T-helper 17 cell (primary cell): ENCODE measurements at places on chromosomes 7 and 10. TPM values are rescaled to one million over a fixed set of nuclear protein-coding genes. Genes with fewer than 3 reads are reported as not detected.

DNA sequence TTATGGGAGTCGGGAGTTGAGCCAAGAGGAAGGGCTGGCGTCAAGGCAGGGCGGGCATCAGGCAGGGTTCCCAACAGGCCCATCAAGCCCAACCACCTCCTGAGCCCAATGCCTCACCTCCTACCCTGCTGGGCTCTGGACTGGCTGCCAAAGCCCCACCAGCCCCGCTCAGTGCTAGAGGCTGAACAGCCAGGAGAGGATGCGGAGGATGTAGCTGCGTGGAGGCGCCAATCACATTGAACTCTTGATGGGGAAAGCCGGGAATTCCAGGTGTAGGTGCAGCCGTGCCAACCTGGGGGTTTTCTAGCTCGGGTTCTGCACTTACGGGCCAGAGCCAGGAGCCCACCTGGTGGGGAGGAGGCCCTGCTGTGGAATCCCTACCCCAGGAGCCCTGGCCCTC, 12.9 kb downstream of the ATP5MF start:
- no peaks in the 10 kb centered on the region for H3K27me3 ChIP-seq
- no peak overlapping the region for H3K27ac ChIP-seq
- DNase-seq, result no peak
- no peak overlapping the region for H3K4me3 ChIP-seq

DNA sequence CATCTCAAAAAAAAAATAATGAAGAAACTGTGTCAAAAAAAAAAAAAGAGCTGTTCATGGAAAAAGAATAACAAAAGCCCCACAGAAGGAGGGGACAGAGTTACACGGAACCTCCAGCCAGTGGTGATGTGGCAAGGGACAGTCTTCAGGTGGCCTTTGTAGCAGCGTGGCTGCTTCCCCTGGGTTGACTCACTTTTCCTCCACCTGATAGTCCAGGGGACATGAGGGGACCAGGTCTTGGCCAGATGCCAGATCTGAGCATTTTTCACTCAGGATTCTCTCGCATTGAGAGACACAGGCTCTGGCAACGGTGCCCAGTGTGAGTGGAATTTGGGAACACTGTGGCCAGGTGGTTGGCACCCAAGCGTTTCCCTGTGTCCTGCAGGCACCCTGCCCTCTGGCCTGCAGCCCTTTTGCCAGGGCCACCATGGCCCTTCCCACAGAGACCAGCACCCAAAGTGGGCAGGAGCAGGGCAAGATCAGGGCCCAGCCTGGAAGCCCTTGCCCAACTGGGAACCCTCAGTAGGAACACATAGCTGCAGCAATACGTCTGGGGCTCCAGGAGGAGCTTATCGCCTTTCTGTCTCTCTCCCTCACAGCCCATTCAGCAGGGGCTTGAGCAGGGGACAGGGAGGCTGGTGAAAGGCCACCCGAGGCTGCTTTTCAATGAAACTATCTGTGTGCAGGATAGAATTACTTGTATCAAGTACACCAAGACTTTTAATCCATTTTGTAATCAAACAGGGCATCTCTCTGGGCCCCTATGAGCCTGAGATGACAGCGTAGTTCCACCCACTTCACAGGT, 159.1 kb downstream of the UBE2H start:
- H3K4me3 ChIP-seq, result no peak overlapping the region
- no peaks in the 10 kb centered on the region for H3K4me1 ChIP-seq
- peaks cover 38% of the 10 kb centered on the region for H3K27me3 ChIP-seq
- DNase-seq, result no peak

DNA sequence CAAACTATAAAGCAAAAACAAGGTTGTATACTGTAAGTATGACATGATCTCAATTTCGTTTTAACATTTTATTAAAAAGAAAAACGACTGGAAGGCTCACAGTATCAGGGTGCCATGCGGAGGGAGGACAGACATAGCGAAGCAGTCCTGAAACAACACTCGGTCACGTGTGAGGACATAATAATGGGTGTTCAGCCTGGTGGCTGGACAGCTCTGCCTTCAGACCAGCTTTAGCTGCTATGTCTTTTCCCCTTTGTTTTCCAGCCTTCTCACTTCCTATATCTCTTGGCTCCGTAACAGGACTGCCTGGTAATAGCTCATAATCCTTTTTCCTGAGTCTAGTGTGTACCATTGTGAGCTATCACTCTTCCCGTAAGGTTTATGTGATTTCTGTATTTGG, 18.4 kb upstream of the KLF14 start:
- no peaks in the 10 kb centered on the region for H3K36me3 ChIP-seq
- no peak overlapping the region for H3K4me3 ChIP-seq
- H3K27ac ChIP-seq, result no peak overlapping the region
- peaks cover 22% of the 10 kb centered on the region for H3K27me3 ChIP-seq
- peaks cover 2% of the 10 kb centered on the region for H3K4me1 ChIP-seq

DNA sequence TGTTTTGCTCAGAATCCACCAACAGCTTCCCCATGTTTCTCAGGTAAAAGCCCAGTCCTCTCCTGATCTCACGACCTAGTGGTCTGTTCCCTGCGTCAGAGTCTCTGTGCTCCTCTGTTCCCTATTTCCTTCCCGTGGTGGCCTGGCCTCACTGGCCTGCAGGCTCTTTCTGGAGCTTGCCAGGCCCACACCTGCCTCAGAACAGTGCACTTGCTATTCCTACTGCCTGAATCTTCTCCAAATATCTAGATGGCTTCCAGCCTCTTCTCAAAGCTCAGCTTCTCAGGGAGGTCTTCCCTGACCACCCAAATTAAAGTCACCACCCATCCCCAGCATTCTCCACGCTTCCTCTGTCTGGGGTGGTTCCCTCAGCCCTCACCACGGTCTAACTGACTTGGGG, 165.3 kb downstream of the USP6NL start:
- H3K4me1 ChIP-seq, result peaks cover 22% of the 10 kb centered on the region
- peaks cover 9% of the 10 kb centered on the region for H3K27me3 ChIP-seq
- DNase-seq, result no peak
- H3K27ac ChIP-seq, result no peak overlapping the region
- peaks cover 6% of the 10 kb centered on the region for H3K36me3 ChIP-seq

GRCh38 chr10:131315344-131315743, 3.8 kb upstream of the TCERG1L start:
- H3K27me3 ChIP-seq, result peaks cover 60% of the 10 kb centered on the region
- H3K4me3 ChIP-seq, result no peak overlapping the region
- H3K4me1 ChIP-seq, result no peaks in the 10 kb centered on the region
- H3K36me3 ChIP-seq, result no peaks in the 10 kb centered on the region
- no peak overlapping the region for H3K27ac ChIP-seq
- no peak for DNase-seq

NEURL1 gene
- 0.50 TPM for total RNA-seq

DNA sequence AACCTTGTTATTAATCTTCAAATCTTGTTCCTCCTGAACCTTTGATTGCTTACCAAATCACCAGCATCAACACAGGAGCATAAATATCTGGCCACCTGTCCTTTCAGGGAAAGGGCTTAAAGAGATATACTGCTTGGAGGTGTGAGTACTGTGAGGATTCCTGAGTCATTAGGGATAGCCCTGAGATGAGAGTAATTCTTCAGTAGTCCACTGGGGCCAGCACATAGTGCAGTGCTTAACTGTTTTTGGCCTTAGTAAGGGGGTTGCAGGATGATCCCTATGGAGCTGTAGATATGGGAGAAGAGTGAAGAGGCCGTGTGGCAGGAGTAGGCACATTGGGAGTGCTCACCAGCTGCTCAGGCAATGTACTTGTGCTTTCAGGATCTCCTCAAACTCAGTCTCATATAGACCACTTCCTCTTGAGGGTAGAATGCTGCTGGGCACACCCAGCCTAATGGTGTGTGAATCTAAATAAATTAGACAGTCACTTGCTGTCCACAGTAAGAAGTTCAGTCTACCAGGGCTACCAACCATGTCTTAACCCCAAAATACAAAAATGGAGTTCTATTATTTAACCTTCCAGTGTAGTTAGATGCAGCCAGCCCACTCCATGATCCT, 26.5 kb upstream of the GPR141 start:
- no peak overlapping the region for H3K27ac ChIP-seq
- no peak for DNase-seq
- H3K36me3 ChIP-seq, result no peaks in the 10 kb centered on the region
- H3K4me1 ChIP-seq, result no peaks in the 10 kb centered on the region
- peaks cover 23% of the 10 kb centered on the region for H3K27me3 ChIP-seq

GRCh38 chr10:84543948-84544347, 215.6 kb downstream of the CCSER2 start:
- H3K4me1 ChIP-seq, result peaks cover 7% of the 10 kb centered on the region
- DNase-seq, result no peak
- H3K27me3 ChIP-seq, result peaks cover 40% of the 10 kb centered on the region

CD36 gene
- total RNA-seq, result 8.7 TPM

DNA sequence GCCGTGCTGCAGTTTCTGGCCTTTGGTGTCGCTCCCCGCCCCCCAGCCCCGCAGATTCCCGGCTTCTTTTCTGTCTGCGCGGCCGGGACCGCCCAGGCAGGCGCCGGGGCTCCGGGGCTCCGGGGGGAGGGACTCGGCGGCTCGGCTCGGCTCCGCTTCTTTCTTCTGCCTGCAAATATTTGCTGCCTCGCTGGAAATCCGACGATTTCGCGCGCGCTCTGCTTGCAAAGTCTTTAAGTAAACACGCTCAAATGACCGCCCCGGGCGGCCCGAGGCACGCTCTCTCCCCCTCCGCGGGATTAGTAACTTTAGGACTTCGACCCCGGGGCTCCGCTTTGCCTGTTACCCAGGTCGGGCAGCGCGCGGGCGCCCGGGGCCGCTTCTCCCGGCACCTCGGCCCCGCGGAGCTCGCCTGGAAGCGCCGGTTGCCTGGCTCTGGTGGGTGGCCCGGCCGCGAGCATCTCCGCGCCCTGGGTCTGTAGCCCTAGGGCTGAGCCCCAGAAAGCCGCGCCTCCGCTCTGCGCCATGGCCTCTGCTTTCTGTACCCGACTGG, 3.9 kb upstream of the GATA3 start:
- peaks cover 7% of the 10 kb centered on the region for H3K36me3 ChIP-seq
- peak overlapping the region; percentile 84 for H3K4me3 ChIP-seq
- peaks cover 51% of the 10 kb centered on the region for H3K4me1 ChIP-seq
- no peak for DNase-seq
- peaks cover 51% of the 10 kb centered on the region for H3K27me3 ChIP-seq

DNA sequence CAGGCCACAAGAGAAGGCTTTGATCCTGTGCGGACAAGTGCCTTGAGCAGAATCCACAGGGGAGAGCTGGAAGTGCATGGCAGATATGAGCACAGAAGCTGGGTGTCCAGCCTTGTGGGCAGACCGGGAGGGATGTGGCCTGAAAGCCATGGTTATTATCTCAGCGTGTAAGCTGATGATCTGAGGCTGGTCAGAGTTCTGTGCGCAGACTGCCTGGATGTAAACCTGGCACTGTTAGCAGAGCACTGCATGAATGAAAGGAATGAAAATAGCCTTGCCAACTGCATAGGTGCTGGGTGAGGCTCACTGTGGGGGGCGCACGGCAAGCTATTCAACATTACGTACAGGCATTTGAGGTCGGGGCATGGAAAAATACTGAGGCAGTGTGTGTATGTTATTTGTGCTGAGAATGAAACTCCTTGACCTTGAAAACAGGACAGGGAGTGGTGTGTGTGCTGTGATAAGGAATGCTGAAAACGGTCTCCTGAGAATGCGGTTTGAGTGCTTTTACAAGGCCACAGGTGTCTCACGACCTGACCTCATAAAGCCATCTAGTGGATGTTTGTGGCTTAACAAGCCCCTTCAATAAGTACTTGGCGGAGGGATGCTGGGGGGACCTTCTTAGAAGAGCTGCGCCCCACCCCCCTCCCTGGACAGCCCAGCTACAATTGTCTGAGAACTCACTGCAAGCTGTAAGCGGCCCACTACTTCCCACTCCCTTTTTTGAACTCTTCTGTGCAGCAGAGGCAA, 18.7 kb downstream of the AKR1C1 start:
- H3K27me3 ChIP-seq, result peaks cover 45% of the 10 kb centered on the region
- no peak overlapping the region for H3K4me3 ChIP-seq
- peaks cover 8% of the 10 kb centered on the region for H3K4me1 ChIP-seq
- DNase-seq, result no peak

VGF gene
- total RNA-seq, result not detected

PAPOLB gene
- total RNA-seq, result not detected

ZNF804B gene
- total RNA-seq, result not detected

TBX20 gene
- total RNA-seq, result not detected

- no peaks in the 10 kb centered on the region for H3K27me3 ChIP-seq
- no peak within 1 kb of the TSS for H3K4me3 ChIP-seq
- H3K36me3 ChIP-seq, result no peaks in the 10 kb centered on the region
- DNase-seq, result no peak
Measured at GRCh38 chr10:37125191-37125732, at the start of gene ANKRD30A. ANKRD30A (plus strand) TSS chr10:37125598; CDS start chr10:37125788, 190 bp downstream.

INTS15 gene
- total RNA-seq, result 50.7 TPM

DNA sequence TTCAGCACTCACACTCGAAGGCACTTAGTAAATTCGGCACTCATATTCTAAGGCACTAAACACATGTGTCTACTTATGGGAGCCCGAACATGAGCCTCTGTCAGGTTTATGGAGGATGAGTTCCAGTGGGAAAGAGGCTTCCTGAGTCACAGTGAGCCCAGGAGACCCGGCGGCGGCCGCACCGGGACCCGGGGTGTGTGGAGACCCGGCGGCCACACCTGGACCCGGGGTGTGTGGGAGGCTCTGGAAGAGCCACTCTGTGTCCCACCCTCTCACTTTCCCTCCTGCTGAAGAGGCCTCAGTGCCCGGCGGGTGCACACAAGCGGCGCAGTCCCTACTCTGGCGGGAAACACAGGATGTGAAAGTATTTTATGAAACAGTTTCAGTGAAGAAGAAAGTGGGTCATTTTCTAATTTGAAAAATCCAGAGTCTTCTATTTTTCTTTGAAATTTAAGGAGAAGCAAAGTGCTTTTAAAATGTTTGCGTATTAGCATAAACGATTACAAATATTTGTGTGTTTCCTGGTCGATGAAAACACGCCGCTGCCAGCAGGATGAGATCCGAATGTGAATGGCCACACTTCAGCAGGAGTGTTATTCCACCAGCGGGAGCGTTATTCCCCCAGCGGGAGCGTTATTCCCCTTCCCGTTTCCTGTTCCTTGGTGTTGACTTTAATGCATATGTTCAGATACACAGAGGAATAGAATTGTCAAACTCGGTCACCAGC, 625.1 kb downstream of the DNAJB6 start:
- DNase-seq, result no peak
- H3K4me1 ChIP-seq, result no peaks in the 10 kb centered on the region
- no peaks in the 10 kb centered on the region for H3K36me3 ChIP-seq
- no peak overlapping the region for H3K4me3 ChIP-seq
- H3K27ac ChIP-seq, result no peak overlapping the region

- no peaks in the 10 kb centered on the region for H3K36me3 ChIP-seq
- no peaks in the 10 kb centered on the region for H3K27me3 ChIP-seq
- no peak for DNase-seq
- H3K4me3 ChIP-seq, result no peak overlapping the region
- no peak overlapping the region for H3K27ac ChIP-seq
- H3K4me1 ChIP-seq, result peaks cover 2% of the 10 kb centered on the region
Measured at GRCh38 chr7:134179036-134180011, 52.2 kb downstream of the LRGUK start.

SYT15B gene
- 0.23 TPM for total RNA-seq

PGAM2 gene
- 0.92 TPM for total RNA-seq

GRCh38 chr7:150845421-150845861, 6.9 kb upstream of the AOC1 start:
- DNase-seq, result no peak
- H3K27me3 ChIP-seq, result peaks cover 24% of the 10 kb centered on the region
- peaks cover 4% of the 10 kb centered on the region for H3K36me3 ChIP-seq
- no peak overlapping the region for H3K4me3 ChIP-seq
- no peak overlapping the region for H3K27ac ChIP-seq
- peaks cover 4% of the 10 kb centered on the region for H3K4me1 ChIP-seq

- DNase-seq, result no peak
- H3K4me1 ChIP-seq, result peaks cover 2% of the 10 kb centered on the region
- no peaks in the 10 kb centered on the region for H3K36me3 ChIP-seq
- no peaks in the 10 kb centered on the region for H3K27me3 ChIP-seq
Measured at GRCh38 chr7:20310963-20311742, 19.5 kb upstream of the ITGB8 start.

SUN3 gene
- not detected for total RNA-seq

HOXA9 gene
- not detected for total RNA-seq

SPDYE8 gene
- not detected for total RNA-seq
